Mammary epithelial cell (primary cell): ENCODE measurements at places on chromosomes 3 and 15.
A peak's percentile ranks its signal among the peaks of the same experiment; 100 is the strongest.

GRCh38 chr15:74179101-74179841 lies 5.8 kb downstream of the ISLR start:
- DNase-seq: peak; percentile 70

DNA sequence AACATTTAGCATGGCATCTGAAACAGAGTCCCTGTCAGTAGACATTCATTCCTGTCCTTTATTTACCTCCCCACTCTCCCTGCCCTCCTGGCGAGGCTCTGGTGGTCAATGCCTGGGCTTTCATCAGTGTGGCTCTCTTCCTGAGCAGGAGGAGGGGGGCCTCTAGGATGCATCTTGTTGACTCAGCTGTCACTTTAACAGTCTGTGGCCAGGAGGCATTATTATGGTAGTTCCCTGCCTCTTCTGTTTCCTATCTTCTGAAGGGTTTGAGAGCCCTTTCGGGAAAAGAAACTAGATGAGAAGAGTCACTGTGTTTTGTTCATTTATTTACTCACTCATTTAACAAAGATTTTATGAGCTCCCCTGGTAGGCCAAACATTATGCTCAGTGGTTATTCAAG lies 2.4 kb upstream of the PPP1R14D start:
- no peak for DNase-seq

DNA sequence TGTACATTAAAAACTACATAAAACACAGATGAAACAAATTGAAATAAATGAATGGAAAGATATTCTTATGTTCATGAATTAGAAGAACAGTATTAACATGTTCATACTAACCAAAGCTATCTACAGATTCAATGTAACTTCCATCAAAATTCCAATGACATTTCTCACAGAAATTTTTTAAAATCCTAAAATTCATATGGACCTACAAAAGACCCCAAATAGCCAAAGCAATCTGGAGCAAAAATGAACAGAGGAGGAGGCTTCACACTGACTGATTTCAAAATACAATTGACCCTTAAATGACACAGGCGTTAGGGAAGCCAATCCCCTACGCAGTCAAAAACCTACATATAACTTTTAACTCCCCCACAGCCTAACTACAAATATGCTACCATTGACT lies 39.4 kb downstream of the KPNA1 start:
- DNase-seq: no peak

- DNase-seq: peak; percentile 85
Observed at GRCh38 chr3:50167069-50167840, 12.1 kb downstream of the SEMA3F start.

GRCh38 chr3:106333911-106334618 lies 465.3 kb upstream of the CBLB start:
- DNase-seq: peak; percentile 94

GRCh38 chr3:32817558-32818228 lies at the start of gene TRIM71:
TSS of gene TRIM71 (plus strand) at chr3:32817997. CDS start at chr3:32818081, 84 bp downstream.
- peak; percentile 39 for DNase-seq

- peak; percentile 63 for DNase-seq
Observed at GRCh38 chr3:190336516-190337189, 14.4 kb upstream of the CLDN1 start.

GRCh38 chr15:38085931-38086568 lies 151.6 kb downstream of the TMCO5A start:
- no peak for DNase-seq

DNA sequence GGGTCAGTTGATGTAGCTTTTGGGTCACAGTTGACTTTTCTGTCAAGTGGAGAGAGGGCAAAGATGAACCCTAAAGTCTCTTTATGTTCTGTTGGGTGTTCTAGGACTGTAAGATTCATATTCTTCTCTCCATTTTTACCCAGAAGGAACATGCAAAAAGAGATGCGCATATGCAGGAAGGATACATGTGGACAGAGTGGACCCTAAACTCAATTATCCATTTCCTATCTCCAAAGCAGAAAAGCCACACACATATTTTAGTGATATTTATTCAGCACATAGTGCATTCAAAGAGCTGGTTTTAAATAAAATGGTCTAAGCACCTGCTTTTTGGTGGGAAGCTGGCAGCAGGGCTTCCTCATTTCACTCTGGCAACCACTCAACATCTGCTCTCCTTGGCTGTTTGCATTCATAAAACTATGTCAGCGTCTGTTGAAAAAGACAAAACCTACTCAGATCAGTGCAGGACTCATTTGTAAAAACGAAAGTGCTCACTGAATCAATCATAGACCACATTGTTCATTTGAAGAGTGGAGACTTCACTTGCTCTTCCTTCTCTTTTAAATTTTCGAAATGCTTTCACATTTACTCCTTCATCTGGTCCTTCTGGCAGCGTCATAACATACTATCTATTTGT lies 96.6 kb downstream of the SEMA6D start:
- DNase-seq: no peak

DNA sequence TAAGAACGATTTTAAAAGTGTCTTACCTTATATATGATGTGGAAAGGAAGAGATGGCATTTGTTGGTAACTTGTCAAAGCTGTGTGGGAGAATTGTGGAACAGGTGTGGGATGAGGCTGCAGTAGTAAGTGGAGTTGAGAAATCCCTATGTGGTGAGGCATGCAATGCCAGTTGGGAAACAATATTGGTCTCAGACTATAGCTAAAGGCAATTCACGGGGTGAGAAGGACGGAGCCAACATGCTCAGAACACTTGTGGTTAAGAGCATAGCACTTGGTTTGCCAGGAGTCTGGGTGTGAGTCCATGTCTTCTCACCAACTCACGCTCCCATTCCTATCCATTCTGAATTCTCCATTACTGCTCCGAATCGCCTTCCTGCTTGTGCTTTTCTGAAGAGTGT lies 615.6 kb upstream of the ADAMTS9 start:
- peak; percentile 69 for DNase-seq

GRCh38 chr3:53089511-53089910 lies 40.7 kb downstream of the RFT1 start:
- DNase-seq: peak; percentile 68

DNA sequence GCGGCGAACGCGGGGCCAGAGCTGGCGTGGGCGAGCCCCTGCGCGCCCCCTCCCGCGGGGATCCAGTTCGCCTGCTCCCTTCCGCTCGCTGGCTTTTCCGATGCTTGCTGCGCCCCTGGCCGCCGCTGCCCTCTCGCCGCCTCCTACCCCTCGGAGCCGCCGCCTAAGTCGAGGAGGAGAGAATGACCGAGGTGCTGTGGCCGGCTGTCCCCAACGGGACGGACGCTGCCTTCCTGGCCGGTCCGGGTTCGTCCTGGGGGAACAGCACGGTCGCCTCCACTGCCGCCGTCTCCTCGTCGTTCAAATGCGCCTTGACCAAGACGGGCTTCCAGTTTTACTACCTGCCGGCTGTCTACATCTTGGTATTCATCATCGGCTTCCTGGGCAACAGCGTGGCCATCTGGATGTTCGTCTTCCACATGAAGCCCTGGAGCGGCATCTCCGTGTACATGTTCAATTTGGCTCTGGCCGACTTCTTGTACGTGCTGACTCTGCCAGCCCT lies 721 bp downstream of the P2RY1 start:
- peak; percentile 15 for DNase-seq

DNA sequence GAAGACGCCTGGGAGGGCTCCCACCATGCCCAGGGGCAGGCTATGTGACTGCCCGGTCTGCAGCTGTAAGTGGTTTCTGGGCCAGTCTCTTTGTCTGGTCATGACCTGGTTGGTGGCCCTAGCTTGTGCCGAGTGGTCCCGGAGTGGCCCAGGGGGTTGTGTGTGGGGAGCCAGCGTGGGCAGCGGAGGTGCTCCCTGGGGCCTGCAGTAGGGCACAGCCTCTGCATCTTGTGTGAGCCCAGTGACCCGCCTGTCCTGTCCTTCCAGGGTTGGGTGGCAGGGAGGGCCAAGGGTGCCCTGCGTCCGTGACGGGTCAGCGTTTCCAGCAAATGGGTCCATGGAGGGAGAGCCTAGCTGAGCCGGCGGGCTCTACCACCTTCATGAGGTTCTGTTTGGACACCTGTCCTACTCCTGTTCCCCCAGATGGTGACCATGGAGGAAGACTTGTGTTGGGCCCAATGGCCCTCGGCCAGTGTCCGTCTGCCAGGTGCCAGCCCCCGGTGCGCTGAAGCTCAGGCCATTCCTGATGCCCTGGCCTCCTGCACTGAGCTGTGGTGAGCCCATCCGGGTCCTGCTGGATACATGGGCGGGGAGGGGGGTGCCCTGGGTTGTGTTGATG lies 215.4 kb downstream of the SNRPN start:
- no peak for DNase-seq

DNA sequence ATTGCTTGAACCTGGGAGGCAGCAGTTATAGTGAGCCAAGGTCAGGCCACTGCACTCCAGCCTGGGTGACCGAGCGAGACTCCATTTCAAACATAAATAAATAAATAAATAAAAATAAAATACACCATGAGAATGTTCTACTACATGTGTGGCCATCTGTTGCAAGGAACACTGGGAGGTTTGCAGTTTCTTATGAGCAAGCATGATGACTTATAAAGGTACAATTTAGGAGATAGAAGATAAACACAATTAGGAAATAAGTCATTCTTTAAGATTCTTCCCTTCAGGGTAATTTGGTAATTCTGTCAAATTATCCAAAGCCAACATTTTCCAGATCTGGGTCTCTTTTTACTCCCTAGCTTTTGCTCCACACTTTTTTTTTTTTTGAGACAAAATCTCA lies 13.4 kb downstream of the HTR3C start:
- DNase-seq: no peak
